ENCODE measurements at places on chromosomes 16 and 17. TPM values are rescaled to one million over a fixed set of nuclear protein-coding genes. Genes with fewer than 3 reads are reported as not detected.

- no peak overlapping the region for H3K4me3 ChIP-seq
- H3K27ac ChIP-seq, result no peak overlapping the region
- no peaks in the 10 kb centered on the region for H3K27me3 ChIP-seq
- peaks cover 7% of the 10 kb centered on the region for H3K36me3 ChIP-seq
- peaks cover 7% of the 10 kb centered on the region for H3K4me1 ChIP-seq
- DNase-seq, result peak; percentile 52
Measured at GRCh38 chr16:3641801-3642396, 12.6 kb upstream of the DNASE1 start.

DNA sequence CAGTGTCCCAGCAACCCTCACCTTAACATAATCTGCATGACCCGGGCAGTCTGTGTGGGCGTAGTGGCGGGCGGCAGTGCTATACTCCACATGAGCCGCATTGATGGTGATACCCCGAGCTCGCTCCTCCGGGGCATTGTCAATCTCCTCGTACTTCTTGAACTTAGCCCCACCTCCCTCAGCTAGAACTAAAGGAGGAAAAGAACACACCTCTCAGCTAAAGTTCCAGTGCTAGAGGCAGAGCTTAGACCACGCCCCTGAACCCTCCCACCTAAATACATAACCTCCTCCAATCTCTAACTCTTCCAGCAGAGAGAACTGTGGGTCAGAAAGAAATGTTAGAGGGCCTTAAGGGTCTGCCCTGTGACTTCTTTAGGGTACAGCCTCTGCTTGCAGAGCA, 855 bp downstream of the TUFM start:
- peaks cover 42% of the 10 kb centered on the region for H3K36me3 ChIP-seq
- no peak for DNase-seq
- H3K4me3 ChIP-seq, result peak overlapping the region; percentile 76
- peaks cover 16% of the 10 kb centered on the region for H3K4me1 ChIP-seq
- H3K27ac ChIP-seq, result peak overlapping the region; percentile 89

- peaks cover 84% of the 10 kb centered on the region for H3K4me1 ChIP-seq
- peaks cover 17% of the 10 kb centered on the region for H3K36me3 ChIP-seq
- H3K4me3 ChIP-seq, result no peak overlapping the region
- no peaks in the 10 kb centered on the region for H3K27me3 ChIP-seq
- H3K27ac ChIP-seq, result no peak overlapping the region
Measured at GRCh38 chr17:65039336-65039988, 17.1 kb downstream of the GNA13 start.

- DNase-seq, result no peak
- H3K4me3 ChIP-seq, result no peak overlapping the region
- no peaks in the 10 kb centered on the region for H3K4me1 ChIP-seq
- no peaks in the 10 kb centered on the region for H3K27me3 ChIP-seq
- H3K36me3 ChIP-seq, result peaks cover 76% of the 10 kb centered on the region
Measured at GRCh38 chr17:15981646-15982580, 17.6 kb downstream of the ZSWIM7 start.

- no peaks in the 10 kb centered on the region for H3K27me3 ChIP-seq
- no peak overlapping the region for H3K27ac ChIP-seq
- no peaks in the 10 kb centered on the region for H3K4me1 ChIP-seq
- DNase-seq, result no peak
- peaks cover 8% of the 10 kb centered on the region for H3K36me3 ChIP-seq
Measured at GRCh38 chr17:55324296-55324978, 59.7 kb downstream of the HLF start.

GRCh38 chr16:22977294-22977697, 163.3 kb downstream of the HS3ST2 start:
- no peaks in the 10 kb centered on the region for H3K27me3 ChIP-seq
- H3K4me3 ChIP-seq, result no peak overlapping the region
- no peak for DNase-seq
- H3K27ac ChIP-seq, result no peak overlapping the region
- H3K4me1 ChIP-seq, result no peaks in the 10 kb centered on the region

GRCh38 chr17:66455060-66455459, 152.6 kb downstream of the PRKCA start:
- no peak overlapping the region for H3K27ac ChIP-seq
- H3K36me3 ChIP-seq, result no peaks in the 10 kb centered on the region
- DNase-seq, result no peak
- H3K27me3 ChIP-seq, result no peaks in the 10 kb centered on the region
- no peaks in the 10 kb centered on the region for H3K4me1 ChIP-seq

Gene AOC2
- 2.0 TPM for total RNA-seq

Gene CCDC200
- not detected for total RNA-seq

DNA sequence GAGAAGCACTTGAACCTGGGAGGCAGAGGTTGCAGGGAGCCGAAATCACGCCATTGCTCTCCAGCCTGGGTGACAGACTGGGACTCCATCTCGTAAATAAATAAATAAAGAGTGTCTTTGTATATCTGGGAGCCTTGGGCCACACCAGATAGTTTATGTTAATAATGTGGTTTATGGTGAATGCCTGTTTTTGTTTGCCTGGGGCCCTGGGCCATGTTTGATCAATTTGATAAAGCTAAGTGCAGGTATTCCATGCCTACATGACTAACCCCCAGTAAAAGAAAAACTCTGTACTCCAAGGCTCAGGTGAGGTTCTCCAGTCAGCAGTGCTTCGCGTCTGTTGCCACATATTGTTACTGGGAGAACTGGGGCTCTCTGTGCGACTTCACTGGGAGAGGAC, 15.1 kb downstream of the SCIMP start:
- DNase-seq, result no peak
- H3K4me3 ChIP-seq, result no peak overlapping the region
- peaks cover 19% of the 10 kb centered on the region for H3K36me3 ChIP-seq
- no peaks in the 10 kb centered on the region for H3K27me3 ChIP-seq
- no peak overlapping the region for H3K27ac ChIP-seq

DNA sequence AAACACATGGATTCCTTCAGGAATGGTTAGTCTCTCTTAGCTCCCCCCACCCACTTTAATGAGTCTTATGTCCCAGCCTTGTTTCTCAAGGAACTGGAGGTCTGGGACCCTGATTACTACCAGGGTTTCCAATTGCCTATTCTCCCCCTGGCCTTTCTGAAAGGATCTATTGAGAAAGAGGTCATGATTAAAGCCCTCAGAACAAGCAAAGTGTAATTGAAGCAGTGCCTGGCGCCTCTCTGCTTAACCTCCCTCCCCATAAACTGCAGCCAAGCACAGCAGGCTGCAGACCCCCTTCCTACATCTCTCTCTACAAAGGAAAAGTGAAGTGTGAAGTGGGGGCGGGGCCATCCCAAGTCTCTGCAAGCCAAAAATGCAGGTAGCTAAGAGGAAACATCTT, 159.7 kb upstream of the CDH11 start:
- no peak for DNase-seq
- no peaks in the 10 kb centered on the region for H3K27me3 ChIP-seq
- no peaks in the 10 kb centered on the region for H3K4me1 ChIP-seq
- H3K4me3 ChIP-seq, result no peak overlapping the region
- H3K36me3 ChIP-seq, result no peaks in the 10 kb centered on the region

DNA sequence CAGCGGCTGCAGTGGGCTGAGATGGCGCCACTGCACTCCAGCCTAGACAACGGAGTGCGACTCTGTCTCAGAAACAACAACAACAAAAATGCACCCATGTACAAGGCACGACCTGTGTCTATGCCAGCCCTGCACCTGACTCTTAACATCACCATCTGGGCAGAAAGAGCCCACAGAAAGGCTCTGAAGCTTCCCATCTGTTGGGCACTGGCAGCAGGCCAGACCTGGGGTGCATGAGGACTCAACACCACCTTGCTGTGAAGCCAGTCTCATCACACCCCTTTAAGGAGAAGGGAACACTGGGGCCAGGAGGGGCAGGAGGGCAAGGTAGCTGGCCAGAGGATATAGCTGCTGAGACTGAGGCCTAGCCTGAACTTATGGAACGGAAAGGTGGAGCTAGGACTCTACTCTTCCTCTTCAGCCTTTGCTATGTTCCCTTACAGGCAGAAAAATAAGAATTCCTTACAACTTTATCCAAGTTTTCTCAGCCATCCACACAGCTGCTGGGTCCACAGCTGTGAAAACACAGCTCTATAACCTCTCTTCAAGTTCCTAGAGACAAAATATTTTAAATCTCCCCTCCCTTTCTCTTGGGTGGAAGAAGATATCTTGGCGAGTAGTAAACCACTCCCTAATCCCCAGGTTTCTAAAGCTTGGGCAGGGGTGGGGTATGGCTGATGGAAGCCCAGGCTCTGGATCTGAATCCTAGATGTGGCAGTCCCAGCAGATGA, 2.8 kb downstream of the ELOB start:
- no peak overlapping the region for H3K4me3 ChIP-seq
- H3K27ac ChIP-seq, result no peak overlapping the region
- peak; percentile 51 for DNase-seq
- H3K36me3 ChIP-seq, result peaks cover 53% of the 10 kb centered on the region
- H3K4me1 ChIP-seq, result peaks cover 24% of the 10 kb centered on the region

GRCh38 chr17:47295874-47296255, 27.9 kb upstream of the EFCAB13 start:
- DNase-seq, result no peak
- no peaks in the 10 kb centered on the region for H3K27me3 ChIP-seq
- H3K4me1 ChIP-seq, result no peaks in the 10 kb centered on the region
- no peak overlapping the region for H3K4me3 ChIP-seq

GRCh38 chr17:44919885-44920564, 4.7 kb upstream of the GFAP start:
- H3K36me3 ChIP-seq, result no peaks in the 10 kb centered on the region
- H3K4me3 ChIP-seq, result no peak overlapping the region
- H3K27me3 ChIP-seq, result peaks cover 5% of the 10 kb centered on the region
- no peaks in the 10 kb centered on the region for H3K4me1 ChIP-seq
